Kasumi-1 (cell line): ENCODE measurements at places on chromosomes 6 and 20.

DNA sequence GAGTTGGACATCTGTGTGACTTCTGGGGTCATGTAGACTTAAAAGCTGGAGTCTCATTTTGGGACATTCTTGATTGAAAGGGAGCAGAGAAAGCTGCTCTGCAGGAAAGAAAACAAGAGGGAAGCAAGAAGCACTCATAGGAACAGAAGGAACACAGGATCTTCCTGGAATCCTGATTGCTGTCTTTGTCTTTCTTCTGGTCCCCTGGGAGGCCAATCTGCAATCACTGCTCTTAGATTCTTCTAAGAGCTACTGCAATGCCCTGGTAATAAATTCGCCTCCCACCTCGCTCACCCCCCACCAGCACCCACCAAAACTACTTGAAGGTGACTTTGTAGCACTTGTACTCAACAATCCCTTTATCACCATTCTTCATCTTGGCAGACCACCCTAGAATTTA lies 51.8 kb downstream of the SLC35B3 start:
- no peak for DNase-seq

DNA sequence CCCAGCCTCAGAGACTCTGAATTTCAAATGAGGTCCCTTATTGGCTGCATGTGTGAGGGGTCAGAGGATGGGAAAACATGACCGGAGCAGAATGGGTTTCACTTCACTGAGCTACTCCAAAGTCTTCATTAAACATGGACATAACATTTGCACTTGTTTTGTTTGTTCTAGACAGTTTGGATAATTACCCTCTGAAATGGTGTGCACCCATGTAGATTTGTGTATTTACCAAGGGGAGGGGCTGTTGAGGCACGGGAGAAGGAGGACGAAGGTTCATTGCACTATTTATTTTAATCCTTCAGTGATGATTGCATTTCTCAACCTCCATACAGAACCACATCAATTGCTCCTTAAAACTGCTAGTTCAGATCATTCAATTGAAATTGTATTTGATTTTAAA lies 364.2 kb downstream of the TFAP2B start:
- DNase-seq: no peak

- DNase-seq: no peak
Measured at GRCh38 chr6:23329086-23329485, 759.7 kb downstream of the HDGFL1 start.

GRCh38 chr6:465531-466348 lies 74.2 kb downstream of the IRF4 start:
- DNase-seq: no peak

DNA sequence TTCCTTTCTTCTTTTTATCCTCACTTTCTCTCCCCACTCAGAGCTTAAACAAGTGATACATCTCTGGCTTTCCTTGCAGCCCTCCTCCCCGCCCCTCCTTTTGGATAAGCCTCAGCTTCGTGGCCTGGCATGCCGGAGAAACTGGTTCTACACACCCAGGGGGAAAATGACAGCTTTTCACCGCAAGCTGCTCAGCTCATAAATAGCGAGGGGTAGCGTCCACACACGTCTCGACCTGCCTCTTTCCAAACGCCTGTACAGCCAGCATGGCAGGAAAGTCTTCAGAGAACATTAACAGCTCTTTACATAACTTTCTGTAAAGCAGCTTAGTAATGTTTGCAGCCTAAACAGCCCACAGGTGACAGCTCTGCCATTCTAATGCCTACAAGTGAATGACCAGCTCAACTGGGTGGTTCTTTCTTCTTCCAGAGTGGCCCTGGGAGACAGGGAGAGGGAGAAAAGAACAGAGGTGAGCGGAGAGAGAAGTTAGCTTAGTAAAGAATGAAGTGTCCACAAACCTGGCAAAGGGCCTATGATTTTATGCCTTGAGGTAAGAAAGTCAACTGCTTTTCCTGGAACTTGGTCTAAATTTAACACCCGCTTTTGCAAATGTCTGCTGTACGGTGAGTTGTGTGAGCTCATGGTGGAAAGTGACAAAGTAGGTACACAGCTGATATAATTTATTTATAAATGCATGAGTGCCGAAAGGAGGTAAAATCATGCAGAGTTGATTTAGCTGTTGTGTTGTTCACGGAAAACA lies 251.5 kb downstream of the TFAP2A start:
- DNase-seq: no peak

DNA sequence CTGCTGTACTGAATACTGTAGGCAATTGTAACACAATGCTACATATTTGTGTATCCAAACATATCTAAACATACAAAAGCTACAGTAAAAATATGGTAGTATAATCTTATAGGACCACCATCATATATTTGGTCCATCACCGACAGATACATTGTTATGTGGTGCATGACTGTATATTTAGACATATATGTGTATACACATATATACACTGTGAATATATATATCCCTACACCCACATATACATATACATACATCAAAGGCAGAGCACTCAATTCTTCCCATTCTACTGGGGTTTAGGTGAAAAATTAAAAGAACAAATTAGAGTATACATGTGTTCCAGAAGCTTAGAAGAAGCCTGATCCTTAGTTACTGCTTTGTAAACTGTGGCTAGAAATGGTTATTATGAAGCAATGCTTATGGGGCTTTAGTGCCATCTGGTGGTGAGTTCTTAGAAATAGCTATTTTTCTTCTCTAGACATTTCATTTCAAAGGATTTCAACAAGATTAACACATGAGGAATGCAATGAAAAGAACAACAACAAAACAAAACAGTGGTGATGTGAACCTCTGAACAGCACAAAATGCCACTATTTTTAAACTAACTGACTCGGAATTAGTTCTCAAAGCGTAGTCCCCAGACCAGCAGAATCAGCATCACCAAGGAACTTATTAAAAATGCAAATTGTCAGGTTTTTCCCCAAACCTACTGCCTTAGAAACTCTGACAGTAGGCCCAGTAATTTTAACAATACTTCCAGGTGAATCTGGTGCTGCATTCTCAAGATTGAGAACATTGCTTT lies 38.0 kb downstream of the PKHD1 start:
- peak; percentile 81 for DNase-seq
